Ascending aorta (tissue), 2 donors: ENCODE measurements at places on chromosomes 12 and 14.

GRCh38 chr12:57717131-57717530 lies 21.4 kb downstream of the AGAP2 start:
- H3K27me3 ChIP-seq, result no peaks in the 10 kb centered on the region
- H3K27ac ChIP-seq, result no peak overlapping the region
- H3K4me3 ChIP-seq, result no peak overlapping the region
- H3K4me1 ChIP-seq, result no peaks in the 10 kb centered on the region

DNA sequence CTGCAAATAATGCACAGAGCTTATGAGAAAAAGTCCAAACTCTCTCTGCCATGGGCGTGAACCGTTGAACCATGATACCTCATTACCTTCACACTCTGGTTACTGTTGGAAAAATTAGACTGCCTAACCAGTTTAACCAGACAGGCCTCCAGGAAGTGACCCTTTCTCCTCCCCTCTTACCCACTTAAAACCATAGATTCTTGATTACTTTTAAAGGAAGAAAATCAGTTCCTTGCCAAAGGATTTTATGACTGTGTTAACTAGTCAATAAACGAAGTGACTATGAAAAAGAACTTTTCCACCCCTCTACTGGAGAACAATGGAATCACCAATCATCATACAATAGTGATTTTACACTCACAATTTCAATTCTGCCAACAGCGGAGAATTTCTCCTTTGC lies 254.0 kb upstream of the ATP2B1 start:
- no peaks in the 10 kb centered on the region for H3K36me3 ChIP-seq
- no peaks in the 10 kb centered on the region for H3K27me3 ChIP-seq
- no peak overlapping the region for H3K4me3 ChIP-seq
- DNase-seq, result no peak

- H3K4me1 ChIP-seq, result no peaks in the 10 kb centered on the region
- H3K4me3 ChIP-seq, result no peak overlapping the region
- H3K36me3 ChIP-seq, result no peaks in the 10 kb centered on the region
- no peaks in the 10 kb centered on the region for H3K27me3 ChIP-seq
- H3K27ac ChIP-seq, result no peak overlapping the region
Observed at GRCh38 chr14:90168425-90169105, 87.8 kb upstream of the PSMC1 start.

GRCh38 chr14:54489318-54489683 lies 521 bp upstream of the GMFB start:
- H3K36me3 ChIP-seq, result no peaks in the 10 kb centered on the region
- no peak for DNase-seq
- H3K27me3 ChIP-seq, result no peaks in the 10 kb centered on the region
- H3K4me3 ChIP-seq, result peak overlapping the region; percentile 84
- H3K27ac ChIP-seq, result peak overlapping the region; percentile 96

DNA sequence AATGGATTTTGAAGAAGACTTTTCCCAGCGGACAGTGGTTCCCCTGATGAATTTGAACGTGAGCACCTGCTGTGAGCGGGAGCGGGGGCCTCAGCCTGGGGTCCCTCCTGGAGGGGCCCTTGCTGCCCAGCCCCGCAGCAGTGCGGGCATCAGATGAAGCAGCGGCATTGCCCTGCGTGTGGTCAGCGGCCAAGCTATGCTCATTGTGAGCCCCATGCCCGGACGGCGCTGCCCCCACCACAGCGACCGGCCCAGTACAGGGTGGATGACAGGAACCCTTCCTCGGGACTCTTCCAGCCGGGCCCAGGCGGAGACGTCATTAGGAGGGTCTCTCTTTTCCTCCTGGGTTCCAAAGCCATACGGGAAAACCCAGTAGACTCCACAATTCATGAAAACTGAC lies 3.5 kb downstream of the LRCOL1 start:
- H3K4me1 ChIP-seq, result no peaks in the 10 kb centered on the region
- H3K4me3 ChIP-seq, result no peak overlapping the region
- H3K27ac ChIP-seq, result no peak overlapping the region
- H3K36me3 ChIP-seq, result no peaks in the 10 kb centered on the region

GRCh38 chr12:20852649-20853048 lies 42.1 kb downstream of the SLCO1B3 start:
- no peak for DNase-seq
- no peaks in the 10 kb centered on the region for H3K36me3 ChIP-seq
- no peaks in the 10 kb centered on the region for H3K4me1 ChIP-seq
- no peak overlapping the region for H3K27ac ChIP-seq
- no peak overlapping the region for H3K4me3 ChIP-seq
